ENCODE measurements at places on chromosomes 2 and 18.

DNA sequence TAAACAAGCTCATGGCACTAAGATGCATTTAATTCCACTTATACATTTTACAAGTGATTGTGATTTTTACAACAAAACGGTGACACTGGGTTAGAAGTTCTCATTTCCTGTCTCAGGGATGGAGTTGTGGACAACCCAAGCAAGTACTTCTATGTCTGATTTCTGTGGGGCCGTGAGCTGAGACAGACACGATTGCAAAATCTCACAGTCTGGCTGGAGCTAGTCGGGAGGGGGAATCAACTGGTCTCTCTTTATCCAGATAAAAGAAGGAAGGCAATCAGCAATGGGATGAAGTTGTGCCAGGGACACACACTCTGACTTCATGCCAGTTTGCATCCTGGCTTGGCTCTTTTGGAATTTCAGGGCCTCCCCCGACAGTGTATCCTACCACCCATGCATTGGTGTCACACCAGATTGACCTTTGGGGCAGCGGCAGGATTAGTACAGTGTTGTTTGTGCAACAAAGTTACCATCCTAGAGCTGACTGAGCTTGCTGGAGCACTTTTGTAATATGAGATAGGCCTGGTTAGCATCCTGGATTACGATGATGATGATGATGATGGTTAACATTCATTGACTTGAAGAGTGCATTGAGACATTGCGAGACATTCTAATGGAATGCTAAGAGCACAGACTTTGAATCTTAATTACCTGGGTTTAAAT lies 98.8 kb downstream of the CTAGE1 start:
- no peak for DNase-seq

DNA sequence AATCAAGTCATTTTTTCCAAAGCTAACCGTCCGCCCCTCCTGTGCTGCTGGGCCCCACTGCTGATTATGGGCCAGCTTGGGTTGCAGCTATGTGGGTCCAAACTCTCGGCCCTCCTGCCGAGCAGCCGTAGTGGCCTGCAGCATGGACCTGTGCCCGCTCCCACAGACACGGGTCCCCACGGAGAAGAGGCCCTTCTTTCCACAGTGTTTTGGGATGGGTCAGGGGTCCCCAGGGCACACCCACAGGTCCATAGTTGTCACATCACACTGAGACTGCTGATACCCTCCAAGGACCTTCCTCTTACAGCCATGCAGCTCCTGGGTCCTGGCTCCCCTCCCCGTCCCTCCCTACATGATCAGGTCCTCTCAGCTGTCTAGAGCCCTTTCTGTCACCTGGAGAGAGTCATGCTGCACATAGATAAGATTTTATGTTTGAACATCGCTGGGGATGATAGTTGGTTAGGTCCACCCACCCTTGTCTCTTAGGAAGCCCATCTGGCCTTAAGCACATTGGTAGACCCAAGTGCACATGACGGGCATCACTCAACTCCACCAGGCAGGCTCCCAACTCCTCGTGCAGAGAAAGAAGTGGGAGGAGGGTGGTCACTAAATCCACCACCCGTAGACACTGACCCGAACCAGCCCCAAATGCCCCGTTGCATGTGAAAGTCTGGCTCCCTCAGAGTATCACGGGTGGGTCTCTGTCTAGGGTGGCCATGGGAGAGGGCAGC lies 17.5 kb downstream of the GPR55 start:
- DNase-seq: no peak

DNA sequence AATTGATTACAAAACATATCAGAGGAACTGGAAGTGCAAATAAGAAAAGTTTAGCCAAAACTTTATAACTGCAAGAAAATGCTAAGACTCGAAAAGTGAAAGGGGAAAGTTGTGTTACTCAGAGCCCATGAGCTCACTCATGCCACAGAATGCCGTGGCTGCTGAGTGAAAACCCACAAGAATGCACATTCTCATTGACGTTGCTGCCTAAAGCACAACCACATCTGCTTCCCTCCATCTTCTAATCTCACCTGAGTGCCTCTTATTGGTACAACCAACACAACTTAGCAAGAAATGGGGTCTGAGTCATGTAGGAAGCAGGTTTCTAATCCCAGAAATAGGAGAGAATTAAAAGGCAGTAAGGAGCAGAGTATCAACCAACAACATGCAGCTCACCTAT lies 259.7 kb downstream of the LNPK start:
- no peak for DNase-seq

DNA sequence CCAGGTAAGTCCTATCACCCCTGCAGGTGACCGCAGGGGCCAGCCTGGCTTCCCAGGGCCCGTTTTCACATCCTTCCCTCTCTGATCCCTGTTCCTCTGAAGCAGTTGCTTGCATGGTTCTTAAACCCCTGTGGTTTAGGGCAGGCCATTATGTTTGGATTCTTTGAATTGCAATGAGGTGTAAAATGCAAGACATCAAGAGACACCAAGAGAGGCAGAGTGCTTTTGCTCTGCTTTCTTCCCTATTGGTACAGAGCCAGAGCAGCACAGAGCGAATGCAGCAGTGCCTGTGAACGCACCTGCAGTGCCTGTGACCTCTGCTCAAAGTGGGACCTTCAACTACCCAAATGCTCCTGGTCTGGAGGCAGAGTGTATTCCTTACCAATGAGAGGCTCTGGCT lies 7.6 kb downstream of the RFX8 start:
- no peak for DNase-seq

- DNase-seq: no peak
Measured at GRCh38 chr2:16316456-16317210, 349.0 kb downstream of the CYRIA start.

DNA sequence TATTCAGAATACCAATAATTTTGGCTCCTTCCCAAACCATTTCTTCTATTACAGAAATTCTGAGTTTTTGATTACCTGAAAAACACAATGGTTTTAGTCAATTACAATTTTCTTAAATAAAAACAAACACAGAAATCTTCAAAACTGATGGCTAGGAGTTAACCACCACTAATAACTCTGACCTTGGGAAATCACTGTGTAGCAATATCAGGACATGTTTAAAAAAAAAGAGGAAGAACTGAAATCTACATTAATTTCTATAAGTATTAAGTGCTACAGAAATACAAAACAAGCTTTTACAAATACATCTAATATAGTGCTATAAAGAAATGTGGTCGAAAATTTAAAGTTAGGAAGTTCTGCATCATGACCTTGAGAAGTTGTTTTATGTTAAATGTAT lies 14.9 kb downstream of the L3MBTL4 start:
- no peak for DNase-seq

DNA sequence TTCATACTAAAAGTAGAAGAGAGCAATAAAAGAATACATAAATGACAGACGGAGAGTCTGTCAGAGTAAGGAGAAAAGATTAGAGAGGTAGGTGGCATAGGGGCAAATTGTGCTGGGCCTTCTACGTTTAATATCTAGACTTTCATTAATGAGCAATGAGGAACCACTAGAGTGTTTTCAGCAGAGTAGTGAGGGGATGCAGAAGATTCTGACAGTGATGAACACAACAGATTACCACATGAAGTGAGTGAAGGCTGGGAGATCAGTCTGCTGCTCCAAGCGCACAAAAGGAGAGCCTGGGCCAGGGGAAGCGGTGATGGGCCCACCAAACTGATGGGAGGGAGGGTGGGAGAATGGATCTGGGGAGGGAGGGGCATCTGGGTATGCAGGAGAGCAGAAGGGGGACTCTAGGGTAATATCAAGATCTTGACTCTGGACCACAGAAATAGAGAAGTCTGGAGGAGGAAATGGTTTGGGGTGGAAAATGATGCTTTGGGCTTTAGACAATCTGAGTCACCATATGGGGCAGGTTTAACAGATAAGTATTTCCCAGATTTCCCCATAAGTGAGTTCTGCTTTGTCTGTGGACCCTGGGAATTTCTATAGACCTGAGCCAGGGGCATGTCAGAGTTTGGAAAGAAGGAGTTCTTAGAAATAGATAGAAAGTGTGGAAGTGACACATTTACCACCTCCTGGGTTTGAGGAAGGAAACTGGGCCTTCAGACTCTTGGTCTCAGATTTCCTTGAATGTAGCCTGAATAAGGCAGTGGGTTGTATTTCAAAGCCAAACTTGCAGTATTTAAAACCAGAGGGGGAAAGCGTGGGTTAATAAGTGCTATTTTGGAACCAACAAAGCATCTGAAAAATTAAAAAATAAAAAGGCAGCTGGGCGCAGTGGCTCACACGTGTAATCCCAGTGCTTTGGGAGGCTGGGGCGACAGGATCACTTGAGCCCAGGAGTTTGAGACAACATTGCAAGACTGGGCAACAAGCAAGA lies 15.0 kb upstream of the IL1A start:
- no peak for DNase-seq

DNA sequence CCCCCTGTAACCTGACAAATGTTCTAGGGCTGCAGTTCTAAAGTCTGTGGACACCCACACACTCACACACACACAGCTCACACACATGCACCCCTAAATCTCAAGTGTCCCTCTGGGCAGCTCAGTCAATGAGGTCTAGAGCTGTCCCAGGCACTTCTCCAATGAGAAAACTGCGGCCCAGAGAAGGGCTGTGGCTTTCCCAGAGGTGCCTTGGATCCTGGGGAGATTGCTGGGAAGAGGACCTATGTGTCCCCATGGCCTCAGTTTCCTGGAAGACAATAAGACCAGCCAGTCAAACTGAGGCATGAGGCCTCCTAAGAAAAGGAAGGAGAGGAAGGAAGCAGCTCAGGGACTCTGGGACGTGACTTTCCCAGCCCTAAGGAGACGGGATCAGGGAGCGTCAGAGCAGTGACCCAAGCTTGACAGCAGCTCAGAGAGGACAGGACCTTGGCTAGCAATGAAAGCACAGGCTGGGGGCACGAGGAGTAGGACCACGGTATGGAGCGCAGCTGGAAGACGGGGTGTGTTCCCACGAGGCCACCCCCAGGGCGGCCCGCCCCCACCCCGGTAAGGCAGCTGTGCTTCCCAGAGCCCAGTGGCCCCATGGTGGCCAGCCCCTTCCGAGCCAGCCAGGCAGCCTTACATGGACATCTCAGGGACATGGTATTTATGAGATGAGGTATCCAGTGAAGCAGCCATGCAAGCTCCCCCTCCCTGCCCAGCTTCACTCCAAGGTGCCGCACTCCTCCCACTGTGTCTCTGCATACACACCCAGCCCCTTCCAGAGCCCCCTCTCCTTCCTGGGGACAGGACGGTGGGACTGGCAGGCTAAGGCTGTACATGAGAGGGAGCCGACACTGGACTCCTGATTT lies 46.0 kb downstream of the TNS1 start:
- no peak for DNase-seq

- DNase-seq: no peak
Measured at GRCh38 chr2:207920321-207920720, 105.0 kb downstream of the PLEKHM3 start.
